ENCODE measurements at places on chromosomes 7 and 10.

DNA sequence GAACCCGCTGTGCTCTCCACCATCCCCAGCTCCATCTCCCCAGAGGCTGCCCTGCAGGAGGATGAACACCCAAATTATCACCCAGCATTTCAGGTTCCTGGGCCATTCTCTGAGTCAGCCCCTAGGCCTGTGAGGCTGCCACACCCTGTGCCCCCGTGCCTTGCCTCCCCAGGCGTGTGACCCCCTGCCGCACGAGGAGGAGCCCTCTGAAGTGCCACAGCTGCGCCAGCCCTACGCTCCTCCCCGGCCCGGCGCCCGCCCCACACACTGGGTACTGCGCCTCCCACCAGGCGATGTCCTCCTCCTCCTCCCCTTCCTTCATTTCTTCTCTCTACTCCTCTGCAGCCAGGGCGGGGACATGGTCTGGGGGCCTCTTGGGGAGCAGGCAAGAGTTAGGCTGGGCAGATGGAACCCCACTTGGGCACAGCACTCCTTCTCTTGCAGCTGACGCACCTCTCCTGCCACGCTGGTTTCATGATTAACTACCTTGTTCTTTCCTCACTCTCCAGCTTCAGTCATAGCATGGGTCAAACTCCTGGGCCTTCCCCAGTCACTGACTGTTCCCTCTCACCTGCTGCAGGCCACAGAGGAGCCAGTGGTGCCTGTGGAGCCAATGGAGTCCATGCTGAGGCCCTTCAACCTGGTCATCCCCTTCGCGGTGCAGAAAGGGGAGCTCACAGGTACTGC lies 12.7 kb upstream of the ATP6V1F start:
- DNase-seq: no peak

- DNase-seq: no peak
Measured at GRCh38 chr10:70866424-70866823, 21.9 kb downstream of the PCBD1 start.

GRCh38 chr7:17912050-17912449 lies 28.2 kb downstream of the SNX13 start:
- DNase-seq: no peak

DNA sequence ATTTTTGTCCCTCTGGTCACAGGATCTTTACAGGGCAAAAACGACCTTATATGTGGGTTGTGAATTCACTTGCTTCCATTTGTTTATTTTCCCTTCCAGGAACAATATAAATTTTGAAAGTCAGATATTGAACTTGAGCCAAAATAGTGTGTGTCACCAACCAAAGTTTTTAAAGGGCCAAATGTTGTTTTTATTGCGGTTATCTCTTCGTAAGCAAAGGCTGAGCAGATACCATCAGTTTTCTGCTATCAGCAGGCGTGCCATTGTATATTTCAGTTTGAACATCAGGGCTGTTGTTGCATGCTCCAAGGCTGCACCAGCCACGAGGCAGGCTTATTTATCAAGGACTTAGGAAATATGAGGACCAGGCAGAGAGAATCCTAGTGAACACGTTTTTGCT lies 160.3 kb downstream of the PAXIP1 start:
- DNase-seq: no peak

GRCh38 chr10:21529032-21529910 lies 3.8 kb upstream of the SKIDA1 start:
- peak; percentile 41 for DNase-seq

DNA sequence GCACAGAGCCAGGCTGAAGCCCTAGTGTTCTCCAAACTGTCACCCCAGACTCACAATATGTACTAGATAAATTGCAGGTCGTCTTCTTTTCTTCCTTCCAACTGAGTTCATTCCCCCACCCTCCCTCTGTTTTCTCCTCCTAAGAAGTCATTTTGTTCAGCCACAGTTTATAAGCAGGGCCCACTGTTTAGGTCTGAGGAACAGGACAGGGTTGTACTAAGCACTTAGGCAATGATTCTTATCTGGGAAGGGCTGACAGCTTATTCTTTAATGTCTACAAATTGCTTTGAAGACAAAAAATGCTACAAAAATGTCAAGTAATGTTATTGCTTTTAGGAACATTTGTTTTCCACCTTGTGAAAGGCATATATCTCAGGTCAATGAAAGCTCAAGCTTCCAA lies 59.1 kb downstream of the CDC123 start:
- DNase-seq: no peak

DNA sequence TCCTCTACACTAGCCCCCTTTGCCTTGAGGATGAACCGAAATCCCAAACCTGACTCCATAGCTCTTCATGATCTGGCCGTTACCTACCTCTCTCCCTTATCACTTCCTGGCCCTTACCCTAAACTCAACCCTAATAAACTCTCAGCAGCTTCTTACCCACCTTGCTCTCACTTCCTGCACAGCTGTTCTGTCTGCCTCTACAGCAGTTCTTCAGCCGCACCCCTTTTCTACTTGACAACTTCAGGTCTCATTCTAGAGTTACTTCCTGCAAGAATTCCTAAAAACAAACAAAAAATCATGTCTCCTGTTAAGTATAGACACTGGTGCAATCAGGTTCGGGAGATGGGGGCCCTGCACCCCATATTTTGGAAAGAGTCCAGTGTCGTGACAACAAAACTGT lies 239.9 kb upstream of the CELF2 start:
- DNase-seq: no peak

GRCh38 chr7:91086200-91086599 lies 178.0 kb upstream of the FZD1 start:
- no peak for DNase-seq

- DNase-seq: no peak
Measured at GRCh38 chr10:113149626-113150025, 199.6 kb downstream of the TCF7L2 start.
